Fibroblast of the aortic adventitia (primary cell): ENCODE measurements at places on chromosomes 2 and 18. TPM values are rescaled to one million over a fixed set of nuclear protein-coding genes. Genes with fewer than 3 reads are reported as not detected.

DNA sequence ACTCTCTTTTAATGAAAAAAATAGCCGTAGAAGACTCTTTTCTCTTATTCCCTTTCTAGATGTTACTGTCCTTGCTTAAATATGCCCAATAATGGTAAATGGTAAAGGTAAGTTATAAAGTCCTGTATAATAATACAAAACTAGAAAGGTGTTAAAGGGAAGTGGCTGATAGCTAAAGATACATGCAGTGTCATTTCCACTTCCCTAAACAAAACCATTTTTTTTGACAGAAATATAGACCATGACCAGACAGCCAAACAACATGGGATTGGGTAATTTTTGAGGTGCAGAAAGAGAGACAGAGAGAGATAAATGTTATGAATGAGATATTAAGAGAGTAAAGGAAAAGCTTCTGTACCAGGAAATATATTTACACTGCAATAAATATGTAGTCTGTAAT lies 731.7 kb upstream of the REG3G start:
- no peak for DNase-seq

DNA sequence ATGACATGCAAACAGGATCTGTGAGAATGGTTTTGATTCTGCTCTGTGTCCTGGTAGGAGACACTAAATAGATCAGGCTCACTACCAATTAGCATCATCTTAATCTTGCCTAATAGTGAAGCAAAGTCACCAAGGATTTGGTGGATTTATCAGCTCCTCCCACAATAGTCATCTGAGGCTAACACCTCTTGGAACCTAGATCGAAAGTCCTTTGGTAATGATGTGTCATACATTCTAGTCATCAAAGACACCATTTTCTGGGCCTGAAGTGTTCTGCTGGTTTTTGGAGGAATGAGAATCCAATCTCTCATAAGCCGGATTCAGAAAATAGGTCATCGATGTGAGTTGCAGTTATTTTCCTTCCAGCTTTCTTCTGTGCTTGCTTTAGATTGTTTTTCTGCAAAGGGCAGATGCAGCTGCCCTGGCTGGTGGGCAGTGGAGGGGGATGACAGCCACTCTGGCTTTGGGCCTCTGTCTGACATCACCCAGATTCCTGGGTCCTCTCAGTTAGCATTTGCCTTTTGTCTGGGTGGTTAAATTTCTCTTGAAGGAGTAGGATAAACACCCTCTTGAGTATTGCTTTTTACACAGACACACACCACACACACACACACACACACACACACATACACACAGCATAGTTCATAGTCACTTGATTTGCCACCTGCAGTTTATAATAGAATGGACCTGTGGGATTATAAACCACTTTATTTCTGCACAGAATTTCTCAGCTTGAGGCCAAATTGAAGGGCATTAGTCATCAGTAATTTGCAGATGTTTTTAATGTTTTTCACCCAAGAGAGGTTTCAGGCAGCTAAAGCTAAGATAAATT lies at the start of gene MYO3B:
TSS of gene MYO3B (plus strand) at position 198 of the 832 bp plus-strand sequence. CDS start at position 339, 141 bp downstream.
- peak; percentile 55 for DNase-seq

- no peak for DNase-seq
Measured at GRCh38 chr2:110713513-110714362, 18.6 kb upstream of the ACOXL start.

DNA sequence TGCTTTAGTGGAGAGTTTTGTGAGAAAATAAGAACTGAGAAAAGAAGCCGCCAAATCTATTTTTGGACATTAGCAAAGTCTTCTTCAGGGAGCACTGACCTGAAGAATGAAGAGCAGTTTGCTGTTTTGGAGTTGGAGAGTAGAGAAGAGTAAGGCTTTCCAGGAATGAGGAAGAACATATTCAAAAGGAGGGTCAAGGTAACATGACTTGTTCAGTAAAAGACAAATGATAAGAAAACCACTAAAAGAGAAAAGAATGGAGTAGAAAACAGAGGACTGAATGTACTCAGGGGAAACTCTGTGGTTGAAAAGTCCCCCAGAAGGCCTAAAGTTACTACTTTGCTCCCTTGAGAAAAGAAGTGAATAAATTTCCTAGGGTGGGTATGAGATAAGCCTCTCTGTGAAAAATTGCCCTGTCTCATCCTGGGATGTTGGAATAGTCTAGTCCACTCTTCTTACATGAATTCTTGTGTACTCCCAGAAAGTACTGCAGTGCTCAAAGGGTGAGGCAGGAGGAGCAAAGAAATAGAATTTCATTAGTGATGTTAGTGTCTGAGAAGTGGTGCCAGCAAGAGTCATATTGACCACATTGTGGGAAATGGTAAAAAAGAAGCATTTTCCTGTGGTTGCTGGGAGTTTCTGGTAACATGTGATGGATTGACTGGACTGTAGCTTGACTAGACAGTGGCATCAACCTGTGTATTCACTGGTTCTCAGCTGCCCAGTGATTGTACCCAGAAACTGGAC lies 27.8 kb downstream of the MBD5 start:
- no peak for DNase-seq

TRMT61B gene
- total RNA-seq = 14.5 and 15.2 TPM in 2 replicates

DNA sequence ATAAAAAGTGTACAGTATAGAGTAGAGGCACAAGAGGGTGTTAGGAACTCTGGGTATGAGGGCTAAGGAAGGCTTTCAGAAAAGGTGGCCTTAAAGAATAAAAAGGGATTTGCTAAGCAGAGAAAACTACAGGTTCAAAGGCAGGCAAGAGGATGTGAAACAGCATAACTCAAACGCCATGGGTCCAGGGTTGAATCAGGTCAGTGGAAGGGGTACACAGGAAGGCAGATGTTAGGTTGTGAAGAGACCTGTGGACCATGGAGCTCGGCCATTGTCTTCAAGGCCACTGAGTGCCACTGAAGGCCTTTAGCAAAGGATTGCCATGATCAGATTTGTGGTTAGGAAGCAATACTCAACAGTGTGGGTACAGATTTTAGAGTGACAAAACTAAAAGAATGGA lies 108.2 kb upstream of the FAM98A start:
- no peak for DNase-seq

CROCC2 gene
- under 0.01 and 0.41 TPM in 2 replicates for total RNA-seq

SATB2 gene
- total RNA-seq = 2.3 and 12.7 TPM in 2 replicates

GCG gene
- not detected in 2 replicates for total RNA-seq

CHST9 gene
- total RNA-seq = not detected in 2 replicates

GRCh38 chr2:67649331-67650261 lies 252.5 kb downstream of the ETAA1 start:
- peak; percentile 95 for DNase-seq
